Stimulated activated CD4-positive, alpha-beta T cell treated with anti-CD3 and anti-CD28 coated beads, Interleukin-2, amount 100 ng/mL, for 24 hours (primary cell): ENCODE measurements at places on chromosomes 12 and 14.

GRCh38 chr12:29768372-29768771 lies 15.4 kb downstream of the TMTC1 start:
- no peak for DNase-seq

- peak; percentile 16 for DNase-seq
Observed at GRCh38 chr12:55068416-55069010, 48.7 kb downstream of the NEUROD4 start.

GRCh38 chr14:77204459-77204771 lies 22.8 kb downstream of the TMEM63C start:
- no peak for DNase-seq

- DNase-seq, result no peak
Observed at GRCh38 chr12:9925705-9926393, 6.3 kb downstream of the CLEC2A start.

GRCh38 chr12:966724-967123 lies 17.2 kb upstream of the RAD52 start:
- no peak for DNase-seq

GRCh38 chr14:44316647-44317440 lies 190.2 kb downstream of the FSCB start:
- peak; percentile 16 for DNase-seq

DNA sequence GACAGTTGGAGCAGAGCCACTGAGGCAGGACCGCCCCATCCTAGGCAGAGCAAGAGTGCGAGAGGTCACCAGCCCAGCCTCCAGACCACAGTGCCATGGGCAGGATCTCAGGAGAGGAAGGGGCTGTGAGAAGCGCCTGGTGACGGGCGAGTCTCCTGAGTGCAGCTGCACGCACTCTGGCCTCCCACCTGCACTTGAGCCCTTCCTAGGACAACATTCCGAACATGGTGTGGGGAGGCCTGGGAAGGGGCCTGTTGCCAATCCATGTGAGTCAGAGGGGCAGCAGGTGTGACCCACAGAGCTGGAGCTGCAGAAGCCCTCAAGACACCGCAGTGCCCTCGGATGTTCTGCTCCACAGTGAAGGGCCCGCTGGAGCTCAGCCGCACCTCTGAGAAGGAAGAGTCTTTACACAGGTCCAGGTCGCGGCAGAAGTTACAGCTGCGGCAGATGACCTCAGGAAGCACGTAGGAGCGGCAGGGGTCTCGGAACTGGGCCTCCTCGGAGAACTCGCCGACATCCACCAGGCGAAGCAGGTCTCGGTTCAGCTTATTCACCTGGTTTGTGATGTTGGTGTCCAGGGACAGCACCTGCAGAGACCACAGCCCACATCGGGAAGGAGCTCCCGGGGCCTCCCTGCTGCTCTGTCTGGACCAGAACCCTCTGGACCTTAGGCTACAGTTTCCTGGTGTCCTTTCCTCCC lies 7.3 kb downstream of the P2RX2 start:
- no peak for DNase-seq

GRCh38 chr14:36583893-36584811 lies 1.7 kb upstream of the NKX2-8 start:
- DNase-seq, result no peak

DNA sequence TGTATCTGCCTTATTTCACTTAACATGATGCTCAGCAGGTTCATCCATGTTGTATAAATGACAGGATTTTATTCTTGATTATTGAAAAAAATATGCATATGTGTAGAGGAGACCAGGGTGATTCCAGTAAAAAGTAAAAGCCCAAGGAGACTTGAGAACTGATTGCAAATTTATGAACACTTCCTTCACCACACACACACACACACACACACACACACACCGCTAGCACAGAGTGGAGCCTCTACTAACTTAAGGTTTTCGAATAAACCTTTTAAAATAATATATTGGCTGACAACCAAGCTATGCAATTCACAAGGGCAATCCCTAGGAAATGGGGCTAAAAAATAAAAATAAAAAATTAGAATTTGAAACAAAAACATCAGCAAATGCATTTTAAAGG lies 8.3 kb upstream of the KLRK1 start:
- DNase-seq, result no peak

GRCh38 chr14:33567023-33567728 lies 383.7 kb downstream of the EGLN3 start:
- DNase-seq, result no peak

GRCh38 chr14:90774316-90774715 lies 41.9 kb downstream of the TTC7B start:
- no peak for DNase-seq

GRCh38 chr12:94198872-94199271 lies 50.5 kb downstream of the PLXNC1 start:
- no peak for DNase-seq

GRCh38 chr14:24597403-24597802 lies 12.1 kb downstream of the GZMH start:
- DNase-seq, result no peak

DNA sequence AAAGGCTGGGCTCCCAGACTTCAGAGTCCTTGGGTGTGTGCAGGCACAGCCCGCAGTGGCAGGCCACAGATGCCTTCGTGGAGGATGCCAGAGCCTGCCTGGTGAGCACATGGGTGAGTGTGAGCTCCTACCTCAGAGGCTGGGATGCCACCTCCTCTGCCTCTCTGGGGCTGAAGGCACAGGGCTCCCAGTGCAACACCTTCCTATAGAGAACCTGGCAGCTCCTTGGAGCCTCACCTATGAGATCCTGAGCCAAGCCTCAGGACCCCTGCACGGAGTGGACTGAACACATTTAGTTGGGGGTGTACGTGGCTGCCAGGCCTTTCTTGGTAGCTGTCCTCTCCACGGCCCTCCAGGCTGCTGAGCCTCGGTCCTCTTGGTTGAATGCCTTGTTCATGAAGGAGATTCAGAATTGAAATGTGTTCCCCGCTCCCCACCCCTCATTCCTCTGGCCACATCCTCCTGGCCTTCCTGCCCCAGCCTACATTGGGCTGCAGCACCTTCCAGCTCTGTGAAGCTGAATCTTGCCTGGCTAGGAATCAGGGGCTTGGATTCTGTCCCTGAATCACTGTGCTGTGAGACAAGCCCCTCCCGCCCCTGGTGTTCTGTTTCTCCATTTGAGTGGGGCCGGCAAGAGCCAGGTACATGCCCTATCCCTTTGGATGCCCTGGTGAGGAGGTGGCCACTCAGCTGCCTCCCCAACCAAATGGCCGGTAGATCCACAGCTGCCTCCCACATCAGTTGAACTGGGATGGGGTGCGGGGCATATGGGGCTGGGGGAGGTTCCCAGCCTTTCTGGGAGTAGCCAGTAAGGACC lies 38.7 kb upstream of the TRAF3 start:
- DNase-seq, result no peak

DNA sequence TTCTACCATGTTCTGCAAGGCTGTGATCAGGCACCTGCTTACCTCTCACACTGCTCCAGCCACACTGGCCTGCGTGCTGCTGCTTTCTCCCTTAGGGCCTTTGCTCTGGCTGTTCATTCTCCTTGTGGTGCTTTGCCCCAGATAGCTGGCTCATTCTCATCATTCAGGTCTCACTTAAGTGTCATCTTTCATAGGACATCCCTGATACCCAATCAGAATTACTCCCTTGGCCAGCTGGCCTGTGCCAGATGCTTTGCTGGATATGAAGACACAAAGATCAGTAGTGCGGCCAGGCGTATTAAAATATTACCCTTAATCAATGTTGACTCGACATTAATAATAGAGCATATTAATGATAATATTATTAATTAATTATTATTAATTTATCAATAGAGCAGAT lies 143.8 kb upstream of the FGD4 start:
- DNase-seq, result no peak

- no peak for DNase-seq
Observed at GRCh38 chr12:21301-22189, 45.0 kb upstream of the IQSEC3 start.

GRCh38 chr14:100669468-100669867 lies 57.2 kb upstream of the DLK1 start:
- no peak for DNase-seq

- no peak for DNase-seq
Observed at GRCh38 chr14:61749867-61750266, 12.4 kb upstream of the SNAPC1 start.

- DNase-seq, result no peak
Observed at GRCh38 chr14:55532645-55533344, 47.2 kb upstream of the KTN1 start.

GRCh38 chr14:63891148-63891975 lies 38.6 kb downstream of the SYNE2 start:
- DNase-seq, result no peak

DNA sequence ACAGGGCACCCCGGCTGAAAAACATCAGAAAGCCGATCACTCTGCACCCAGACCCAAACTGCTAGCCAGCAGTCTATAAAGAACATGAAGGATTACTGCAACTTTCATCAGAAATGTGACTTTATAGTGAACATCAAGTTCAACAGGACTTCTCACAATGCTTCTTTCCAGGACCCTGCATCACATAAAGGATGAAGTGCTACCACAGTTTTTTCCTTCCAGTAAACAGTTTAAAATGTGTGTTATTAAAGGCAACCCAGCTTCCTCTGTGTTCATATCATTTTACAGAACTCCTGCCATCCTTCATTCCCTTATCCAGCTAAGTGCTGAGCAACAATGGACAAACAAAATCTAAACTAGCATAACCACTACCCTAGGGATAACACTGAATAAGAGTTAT lies 280.3 kb upstream of the DIO2 start:
- no peak for DNase-seq
